ENCODE measurements at places on chromosomes 13 and 19. TPM values are rescaled to one million over a fixed set of nuclear protein-coding genes. Genes with fewer than 3 reads are reported as not detected.

DNA sequence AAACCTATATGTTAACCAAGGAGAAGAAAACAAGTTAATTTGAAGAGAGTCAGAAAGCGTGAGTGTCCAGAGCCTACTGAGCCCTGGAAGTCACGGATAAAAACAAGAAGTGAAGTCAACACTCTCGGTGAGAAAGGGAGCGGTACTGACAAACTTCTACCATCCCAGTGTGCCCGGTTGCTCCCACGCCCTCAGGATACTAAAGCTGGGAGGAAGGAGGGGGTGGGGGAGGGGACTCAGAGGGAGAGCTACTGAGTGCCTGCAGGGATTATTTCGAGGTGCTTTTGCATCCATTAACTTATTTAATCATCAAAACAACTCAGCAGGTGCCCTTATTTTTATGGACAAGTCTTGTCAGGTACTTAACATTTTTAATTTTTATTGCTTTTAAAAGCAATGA, 166.2 kb downstream of the ZIC5 start:
- no peak for DNase-seq

- no peak for DNase-seq
These were observed 56.7 kb downstream of the AKAP11 start for GRCh38 chr13:42328672-42329071.

GRCh38 chr13:35566340-35566739, 89.9 kb upstream of the MAB21L1 start:
- DNase-seq: no peak

- DNase-seq: no peak
These were observed 20.6 kb downstream of the TUBGCP3 start for GRCh38 chr13:112567161-112567862.

DNA sequence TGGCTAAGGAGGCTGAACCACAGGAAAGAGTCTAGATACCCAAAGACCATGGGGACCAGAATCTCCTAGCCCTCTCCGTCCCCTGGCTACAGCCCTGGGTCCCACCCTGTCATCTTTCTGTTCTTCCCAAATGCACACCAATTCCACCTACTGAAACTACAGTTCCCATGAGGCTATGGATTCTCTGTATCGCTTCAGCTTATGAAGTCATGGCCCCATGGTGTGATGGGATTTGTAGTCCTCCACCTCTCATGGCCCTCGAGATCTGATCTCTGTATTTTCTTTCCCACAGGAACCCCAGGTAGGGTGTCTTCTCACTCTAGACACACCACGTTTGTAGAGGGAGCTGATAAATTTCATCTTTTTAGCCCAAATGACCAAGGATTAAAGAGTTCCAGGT, 11.8 kb downstream of the PTPRH start:
- no peak for DNase-seq

DNA sequence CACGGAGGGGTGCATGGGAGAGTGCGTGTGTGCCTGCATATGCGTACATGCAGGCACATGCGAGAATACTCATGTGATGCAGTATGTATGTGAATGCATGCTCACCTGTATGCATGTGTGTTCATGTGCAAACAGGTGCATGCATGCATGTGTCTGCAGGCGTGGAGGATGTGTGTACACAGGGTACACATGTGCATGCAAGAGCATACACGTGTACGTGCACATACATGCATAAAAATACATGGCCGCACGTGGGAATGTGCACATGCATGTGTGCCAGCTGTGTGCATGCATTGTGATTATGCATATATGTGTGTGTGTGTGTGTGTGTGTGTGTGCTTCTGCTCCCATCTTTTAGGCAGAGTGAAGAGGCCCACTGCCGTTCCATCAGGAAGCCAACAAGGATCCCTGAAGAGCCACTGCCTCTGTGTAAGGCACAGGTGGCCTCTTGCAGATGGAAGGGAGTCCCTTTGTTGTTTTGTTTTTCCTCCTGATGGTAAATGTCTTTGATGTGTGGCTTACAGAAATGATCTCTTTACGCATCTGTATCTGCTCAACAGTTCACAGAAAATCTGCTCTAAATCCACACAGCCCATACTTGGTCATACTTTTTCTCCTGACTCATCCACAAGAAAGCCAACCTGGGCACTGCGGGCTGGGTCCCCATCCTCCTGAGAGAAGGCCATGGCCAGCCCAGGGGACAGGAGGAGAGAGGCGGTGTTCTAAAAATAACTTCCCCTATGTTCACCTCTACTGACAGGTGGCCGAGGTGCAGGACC, 50.7 kb downstream of the KLF2 start:
- DNase-seq: no peak

DNA sequence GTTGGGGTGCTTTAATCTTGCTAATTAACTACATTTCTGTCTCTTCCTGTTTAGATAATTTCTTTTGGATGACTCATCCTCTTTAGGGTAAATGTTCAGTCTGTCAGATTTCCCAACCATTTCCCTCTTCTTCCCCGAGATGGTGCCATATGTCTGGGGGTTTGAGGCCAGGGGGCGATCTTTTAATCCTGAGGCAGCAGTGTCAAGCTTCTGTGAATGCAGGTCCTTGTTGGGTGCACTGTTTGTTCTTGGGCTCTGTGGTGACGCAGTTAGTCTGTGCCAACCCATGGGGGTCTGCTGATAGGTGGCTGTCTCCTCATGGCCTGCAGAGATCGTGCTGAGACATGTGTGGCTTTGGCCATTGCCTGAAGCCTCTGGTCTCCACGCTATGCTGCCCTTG, 420.4 kb downstream of the NDFIP2 start:
- DNase-seq: no peak

- no peak for DNase-seq
These were observed 4.3 kb downstream of the ERCC1 start for GRCh38 chr19:45419396-45419795.

- DNase-seq: no peak
These were observed 55.2 kb downstream of the ATP7B start for GRCh38 chr13:51955816-51956603.

- no peak for DNase-seq
These were observed 740 bp upstream of the CCDC61 start for GRCh38 chr19:45994456-45994997.

GRCh38 chr13:36778083-36778671, 40.8 kb upstream of the RFXAP start:
- no peak for DNase-seq

GRCh38 chr13:82447416-82448077, 1434.7 kb downstream of the SLITRK1 start:
- no peak for DNase-seq

DNA sequence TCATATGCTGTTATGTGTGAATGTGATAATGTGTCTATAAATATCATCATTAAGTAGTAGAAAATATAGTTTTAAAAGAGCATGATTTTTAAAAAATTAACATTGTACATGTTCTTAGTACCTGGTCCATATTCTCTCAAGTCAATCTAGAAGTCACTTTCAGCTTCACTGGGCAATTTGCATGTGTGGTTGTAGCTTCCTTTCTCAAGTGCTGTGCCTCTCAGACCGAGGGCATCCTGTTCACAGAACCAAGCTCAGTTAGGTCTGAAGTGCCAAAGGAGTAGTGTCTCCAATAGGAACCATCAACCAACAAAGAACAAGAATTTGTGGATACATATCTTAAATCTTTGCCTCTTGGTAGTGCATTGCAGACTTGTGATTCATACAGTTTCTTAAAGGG, 541.8 kb upstream of the SLC10A2 start:
- no peak for DNase-seq

DNA sequence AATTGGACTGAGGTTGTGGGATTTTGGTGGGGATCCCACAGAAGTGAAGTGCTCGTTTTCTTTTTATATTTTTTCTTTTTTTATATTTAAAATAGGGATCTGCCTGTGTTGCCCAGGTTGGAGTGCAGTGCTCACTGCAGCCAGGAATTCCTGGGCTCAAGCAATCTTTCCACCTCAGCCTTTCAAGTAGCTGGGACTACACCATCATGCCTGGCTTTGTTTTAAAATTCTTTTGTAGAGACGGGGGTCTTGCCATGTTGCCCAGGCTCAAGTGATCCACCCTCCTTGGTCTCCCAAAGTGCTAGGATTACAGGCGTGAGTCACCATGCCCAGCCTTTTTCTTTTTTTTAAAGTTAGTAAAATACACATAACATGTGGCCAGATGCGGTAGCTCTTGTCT, 20.6 kb downstream of the CRTC1 start:
- DNase-seq: no peak

GRCh38 chr13:19864024-19864745, 736 bp upstream of the ZMYM5 start:
- DNase-seq: peak; percentile 79

DNA sequence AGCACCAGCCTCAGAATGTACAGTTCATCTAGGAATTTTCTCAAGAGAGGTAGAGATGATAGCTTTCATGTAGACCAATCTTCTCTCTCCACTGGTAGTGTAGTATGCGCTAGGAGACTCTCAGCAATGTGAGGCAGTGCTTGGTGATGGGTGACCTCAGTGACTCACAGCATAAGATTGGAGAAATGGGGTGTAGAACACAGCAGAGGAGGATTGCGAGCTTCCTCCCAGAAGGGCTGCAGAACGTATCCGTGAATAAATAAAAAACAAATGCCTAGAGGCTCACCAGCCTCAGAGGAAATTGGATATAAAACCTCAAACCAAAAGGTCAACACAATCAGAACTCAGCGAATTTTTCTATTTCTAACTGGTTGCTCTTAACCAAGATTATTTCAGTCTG, 182.9 kb upstream of the RXFP2 start:
- no peak for DNase-seq

DNA sequence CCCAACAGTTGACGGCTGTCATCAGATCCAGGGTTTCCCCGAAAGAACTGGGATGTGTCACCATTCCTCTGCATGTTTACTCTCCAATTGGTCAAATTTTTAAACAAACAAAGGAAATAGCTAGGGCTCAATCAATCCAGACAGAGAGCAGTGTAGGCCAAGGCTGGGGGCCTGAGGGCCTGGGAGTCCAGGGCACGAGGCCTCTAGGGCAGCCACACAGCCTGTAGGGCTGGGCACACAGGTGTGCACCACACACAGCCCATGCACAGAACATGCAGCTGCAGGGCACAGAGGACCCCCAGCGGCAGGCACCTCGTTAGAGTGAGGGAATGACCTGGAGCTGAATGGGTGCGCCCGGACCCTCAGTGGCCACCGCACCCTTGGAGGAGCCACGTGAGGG, 9.5 kb downstream of the MIER2 start:
- DNase-seq: no peak

DNA sequence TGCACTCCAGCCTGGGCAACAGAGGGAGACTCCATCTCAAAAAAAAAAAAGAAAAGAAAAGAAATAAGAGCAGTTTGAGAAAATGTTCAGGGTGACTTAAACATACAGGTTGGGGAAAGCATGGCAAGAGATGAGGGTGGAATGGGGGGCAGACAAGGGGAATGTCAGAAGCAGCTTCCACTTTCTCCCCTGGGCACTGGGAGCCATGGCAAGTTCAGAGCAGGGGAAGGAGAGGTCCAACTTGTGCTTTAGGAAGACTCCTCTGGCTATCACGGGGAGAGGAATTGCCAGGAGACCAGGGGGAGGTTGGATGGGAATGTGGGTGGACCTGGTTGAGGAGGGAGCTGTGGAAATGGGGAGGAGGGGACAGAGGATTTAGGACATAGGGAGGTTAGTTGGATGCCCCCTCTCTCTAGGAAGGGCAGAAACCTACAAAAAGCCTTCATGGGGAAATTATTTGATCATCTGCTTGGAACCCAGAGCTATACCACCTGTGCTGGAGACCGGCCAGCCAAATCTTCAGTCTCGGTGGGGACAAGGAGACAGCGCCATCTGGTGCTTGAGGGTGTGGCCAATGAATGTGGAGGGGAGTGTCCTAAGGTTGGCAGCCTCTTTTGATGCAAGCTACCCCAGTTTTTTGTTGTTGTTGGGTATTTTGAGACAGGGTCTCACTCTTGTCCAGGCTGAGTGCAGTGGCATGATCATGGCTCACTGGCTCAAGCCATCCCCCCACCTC, 7.3 kb upstream of the STRN4 start:
- DNase-seq: no peak

DNA sequence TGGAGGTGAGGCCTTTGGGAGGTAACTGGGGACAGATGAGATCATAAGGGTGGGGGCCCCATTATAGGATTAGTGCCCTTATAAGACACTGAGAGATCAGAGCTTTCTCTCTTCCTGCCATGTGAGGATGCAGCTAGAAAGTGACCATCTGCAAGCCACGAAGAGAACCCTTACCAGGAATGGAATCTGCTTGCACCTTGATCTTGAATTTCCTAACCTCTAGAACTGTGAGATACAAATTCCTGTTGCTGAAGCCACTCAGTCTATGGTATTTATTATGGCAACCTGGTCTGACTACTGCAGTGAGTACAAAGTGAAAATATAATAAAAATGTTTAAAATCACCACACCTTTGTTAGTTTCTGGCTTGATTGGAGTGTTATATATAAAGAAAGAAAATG, 388.0 kb downstream of the LMO7 start:
- DNase-seq: no peak

GRCh38 chr13:106357198-106357597, 178.3 kb downstream of the EFNB2 start:
- no peak for DNase-seq

GRCh38 chr19:16052353-16052752, 23.9 kb upstream of the TPM4 start:
- no peak for DNase-seq

The OVOL3 gene
- not detected for total RNA-seq

The TOMM40 gene
- 65.9 TPM for total RNA-seq

The PCSK4 gene
- total RNA-seq: 4.5 TPM

The ZNF491 gene
- 2.3 TPM for total RNA-seq

The CD22 gene
- 4.2 TPM for total RNA-seq

The IGSF23 gene
- not detected for total RNA-seq

The MRPS31 gene
- 25.5 TPM for total RNA-seq

The DPF1 gene
- not detected for total RNA-seq

The MCEMP1 gene
- not detected for total RNA-seq

The CYP2F1 gene
- not detected for total RNA-seq

Measured in ureter (tissue), 1 donor.